H4 (cell line): ENCODE measurements at places on chromosomes 1 and 21.

- DNase-seq: no peak
Measured at GRCh38 chr1:222454782-222455181, 93.1 kb downstream of the HHIPL2 start.

DNA sequence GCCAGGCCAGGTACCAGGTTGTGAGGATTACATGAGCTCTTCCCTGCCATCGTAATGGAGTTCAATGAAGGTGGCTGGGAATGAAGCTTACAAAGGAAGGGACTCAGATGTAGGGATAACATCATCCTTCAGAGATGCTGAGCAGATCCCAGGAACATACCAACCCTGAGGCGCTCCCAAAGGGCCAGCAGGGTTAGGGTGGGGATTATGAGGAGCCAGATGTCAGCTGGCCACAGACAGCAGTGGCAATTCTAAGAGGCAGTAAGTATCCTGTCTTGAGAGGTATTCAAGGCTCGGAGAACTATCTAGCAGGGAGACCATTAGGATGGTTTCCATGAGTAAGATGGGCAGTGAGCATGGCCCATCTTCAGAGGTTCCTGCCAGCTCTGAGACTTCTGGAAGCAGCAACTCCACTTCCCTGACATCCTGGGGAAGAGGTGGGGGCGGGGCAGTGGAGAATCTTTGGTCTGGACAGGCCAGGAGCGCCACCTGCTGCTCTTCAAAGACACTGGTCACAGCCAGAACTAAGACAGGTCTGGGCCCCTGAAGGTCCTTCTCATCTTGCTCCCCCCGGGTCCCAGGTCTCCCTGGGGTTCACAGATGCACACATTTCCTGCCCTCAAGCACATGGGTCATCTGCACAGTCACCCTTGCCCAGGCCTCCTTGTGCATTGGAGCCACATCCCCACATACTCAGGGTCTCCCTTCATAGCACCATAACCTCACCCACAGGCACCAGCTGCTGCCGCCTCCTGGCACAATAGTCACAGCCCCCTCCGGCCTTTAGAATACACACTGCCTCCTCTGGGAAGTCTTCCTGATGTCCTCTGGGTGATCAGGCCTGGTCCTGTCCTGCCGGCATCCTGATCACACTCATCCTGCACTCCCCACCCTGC, 2.7 kb upstream of the SDC3 start:
- DNase-seq: peak; percentile 80

GRCh38 chr1:8914466-8914865, 31.2 kb upstream of the CA6 start:
- no peak for DNase-seq

- DNase-seq: no peak
Measured at GRCh38 chr1:2443277-2444137, 31.1 kb upstream of the PEX10 start.

DNA sequence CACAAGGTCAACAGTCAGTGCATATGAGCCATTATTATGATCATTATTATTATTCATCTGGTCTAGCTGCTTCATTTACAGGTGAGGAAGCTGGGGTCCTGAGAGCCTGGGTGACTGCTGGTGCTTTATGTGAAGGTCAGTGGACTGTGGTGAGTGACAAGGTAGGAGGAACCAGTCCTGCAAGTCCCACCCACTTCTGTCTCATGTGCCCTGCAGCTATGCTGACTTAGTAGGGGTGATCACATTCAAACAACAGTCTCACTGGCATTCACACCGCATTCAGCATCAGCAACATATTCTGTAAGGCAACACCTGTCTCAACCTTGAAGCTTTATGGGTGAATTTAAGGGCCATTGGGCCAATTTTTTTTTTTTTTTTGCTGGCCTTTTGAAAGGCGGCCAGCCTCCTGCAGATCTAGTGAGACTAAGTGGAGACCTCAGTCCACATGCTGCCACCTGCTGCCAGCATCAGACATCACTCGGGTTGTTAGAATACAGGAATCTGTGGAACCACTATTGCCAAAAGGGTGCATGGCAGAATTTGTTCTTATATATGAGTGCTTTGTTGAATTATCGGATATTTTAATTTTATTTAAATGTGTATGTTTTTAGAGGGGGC, 59.9 kb upstream of the CACNA1E start:
- DNase-seq: peak; percentile 21

GRCh38 chr1:83026745-83027144, 972.2 kb downstream of the TTLL7 start:
- no peak for DNase-seq

DNA sequence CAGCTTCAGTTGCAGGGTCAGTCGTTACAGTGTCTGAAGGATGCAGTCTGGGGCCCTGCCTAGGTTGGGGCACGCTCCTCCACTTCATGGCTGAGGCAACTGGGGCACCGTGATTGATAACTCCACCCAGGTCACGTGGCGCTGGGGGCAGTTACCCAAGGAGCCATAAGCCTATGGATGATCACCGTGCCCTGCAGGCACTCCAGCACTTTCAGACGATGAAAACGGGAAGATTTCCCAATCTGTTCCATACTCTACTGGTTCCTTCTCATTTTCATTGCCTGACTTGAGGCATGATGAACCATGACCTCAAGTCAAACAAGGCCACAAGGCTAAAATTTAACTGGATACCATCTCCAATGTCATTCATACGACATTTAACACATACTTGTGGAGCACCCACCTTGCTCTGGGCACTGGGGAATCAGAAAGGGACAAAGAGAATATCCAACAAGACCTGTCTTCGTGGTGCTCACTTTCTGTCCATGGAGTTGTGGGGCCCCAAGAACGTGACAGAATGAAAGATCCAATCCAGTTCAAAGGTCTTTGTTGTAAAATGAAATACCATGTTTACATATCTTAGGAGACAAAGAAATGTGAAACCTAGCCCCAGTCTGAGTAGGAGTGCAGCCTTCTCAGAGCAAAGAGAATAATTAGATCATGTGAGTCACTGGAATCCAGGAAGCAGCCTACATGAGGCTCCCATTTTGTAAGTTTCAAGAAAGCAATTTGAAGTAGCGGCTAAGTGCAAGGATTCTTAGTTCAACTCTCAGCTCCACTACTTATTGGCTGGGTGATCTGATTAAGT, 39.4 kb upstream of the SPOCD1 start:
- DNase-seq: peak; percentile 41

- no peak for DNase-seq
Measured at GRCh38 chr1:53127546-53127945, 14.9 kb downstream of the SLC1A7 start.

- no peak for DNase-seq
Measured at GRCh38 chr1:155174324-155175280, 953 bp downstream of the TRIM46 start.

DNA sequence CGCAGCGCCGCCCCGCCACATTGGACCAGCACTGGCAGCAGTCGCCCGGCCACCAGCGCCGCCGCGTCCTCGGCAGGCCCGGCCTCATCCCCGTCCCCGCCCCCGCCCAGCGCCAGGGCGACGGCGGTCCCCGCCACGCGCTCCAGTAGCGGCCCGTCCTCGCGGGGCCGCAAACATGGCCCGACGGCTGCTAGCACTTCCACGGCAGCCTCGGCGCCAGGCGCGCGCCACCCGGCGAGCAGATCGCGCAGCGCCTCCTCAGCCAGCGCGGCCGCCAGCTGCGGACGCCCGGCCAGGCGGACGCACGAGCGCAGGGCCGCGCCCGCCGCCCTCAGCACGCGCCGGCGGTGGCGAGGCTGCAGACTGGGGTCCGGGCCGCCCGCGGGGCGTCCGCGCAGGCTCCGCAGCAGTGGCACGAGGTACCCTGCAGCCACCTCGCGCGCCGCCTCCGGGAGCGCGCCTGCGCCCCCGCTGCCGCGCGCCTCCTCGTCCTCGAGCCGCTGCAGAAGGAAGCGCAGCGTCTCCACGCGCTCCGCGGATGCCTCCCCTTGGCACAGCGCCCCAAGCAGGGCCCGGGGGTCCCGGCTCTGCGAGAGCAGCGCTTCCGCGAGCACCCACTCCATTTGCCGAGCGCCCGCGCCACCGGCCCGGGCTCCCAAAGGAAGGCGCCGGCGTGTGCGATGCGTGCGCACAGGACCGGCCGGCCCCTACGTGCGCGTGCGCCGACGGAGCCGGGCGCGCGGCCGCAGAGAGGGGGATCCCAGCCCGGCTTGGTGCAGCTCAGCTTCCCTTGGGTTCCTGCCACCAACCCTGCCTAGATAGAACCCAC, at the start of gene TARBP1:
Gene TARBP1, minus strand, starts transcription at position 699 of the 829 bp plus-strand sequence. Its CDS starts 76 bp downstream, at position 623.
- peak; percentile 52 for DNase-seq

- DNase-seq: peak; percentile 21
Measured at GRCh38 chr1:239308701-239309333, 77.6 kb upstream of the CHRM3 start.

GRCh38 chr1:153793973-153794615, 18.9 kb downstream of the SLC27A3 start:
- DNase-seq: no peak

- no peak for DNase-seq
Measured at GRCh38 chr1:25079048-25079447, 149.0 kb upstream of the RUNX3 start.

GRCh38 chr21:32320726-32321125, 22.1 kb downstream of the MRAP start:
- no peak for DNase-seq

- DNase-seq: no peak
Measured at GRCh38 chr1:184576822-184577221, 177.8 kb downstream of the EDEM3 start.

GRCh38 chr1:164440232-164440631, 118.8 kb upstream of the PBX1 start:
- peak; percentile 9 for DNase-seq

DNA sequence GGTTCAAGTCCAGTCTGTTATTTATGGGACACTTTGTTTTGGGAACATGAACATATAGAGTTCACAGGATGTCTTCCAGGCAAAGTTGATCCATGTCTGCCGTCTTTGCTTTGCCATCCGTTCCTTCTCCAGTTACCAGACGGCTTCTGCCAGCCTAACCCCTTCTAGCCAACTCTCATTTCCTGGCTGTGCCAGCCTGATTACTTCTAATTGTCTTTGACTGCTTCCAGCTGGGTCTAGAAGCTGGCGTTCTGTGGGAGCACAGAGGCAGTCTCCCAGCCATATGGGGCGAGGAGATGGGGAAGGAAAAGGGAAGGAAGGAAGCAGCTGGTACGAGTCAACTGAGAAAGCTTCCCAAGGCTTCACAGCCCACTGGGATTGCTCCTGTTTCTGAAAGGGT, 3.1 kb upstream of the HUNK start:
- no peak for DNase-seq

DNA sequence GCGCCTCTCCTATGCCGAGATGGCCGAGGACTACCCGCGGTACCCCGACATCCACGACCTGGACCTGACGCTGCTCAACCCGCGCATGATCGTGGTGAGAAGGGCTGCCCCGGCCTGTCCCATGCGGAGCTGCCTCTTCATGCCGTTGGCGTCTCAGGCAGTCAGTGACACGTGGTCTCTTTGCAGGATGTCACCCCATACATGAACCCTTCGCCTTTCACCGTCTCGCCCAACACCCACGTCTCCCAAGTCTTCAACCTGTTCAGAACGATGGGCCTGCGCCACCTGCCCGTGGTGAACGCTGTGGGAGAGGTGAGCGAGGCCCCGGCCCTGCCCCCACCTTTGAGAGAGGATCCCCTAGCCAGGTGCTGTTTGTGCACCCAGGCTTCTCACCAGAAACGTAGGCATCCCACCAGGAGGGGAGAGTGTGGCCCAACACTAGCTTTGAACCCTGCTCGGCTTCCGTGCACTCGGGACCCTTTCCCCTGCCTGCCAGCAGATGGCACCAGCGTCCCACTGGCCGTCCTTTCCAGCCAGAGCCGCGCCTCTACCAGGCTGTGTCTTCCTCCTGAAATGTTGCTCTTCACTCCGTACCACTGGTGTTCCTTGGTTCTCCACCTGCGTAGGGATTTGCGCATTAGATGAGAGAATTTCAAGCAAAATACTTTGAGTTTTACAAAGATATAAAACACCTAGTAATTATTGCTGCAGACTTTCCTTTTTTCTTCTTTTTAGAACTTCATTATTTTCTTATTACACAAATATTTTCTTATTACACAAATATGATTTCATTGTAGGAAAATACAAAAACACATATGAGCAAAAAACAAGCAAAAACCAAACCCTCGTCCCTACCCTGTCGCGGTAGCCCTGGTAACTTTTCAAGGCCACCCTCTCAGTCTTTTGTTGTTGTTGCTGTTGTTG, 9.0 kb downstream of the NPPA start:
- DNase-seq: peak; percentile 48
